ENCODE measurements at places on chromosomes 3 and 15. TPM values are rescaled to one million over a fixed set of nuclear protein-coding genes. Genes with fewer than 3 reads are reported as not detected.

The LYSMD2 gene
- total RNA-seq: 6.2 TPM

The CORO2B gene
- total RNA-seq: 12.3 TPM

The MED12L gene
- 0.28 TPM for total RNA-seq

The C3orf85 gene
- not detected for total RNA-seq

The CNTN6 gene
- under 0.01 TPM for total RNA-seq

The LRRC3B gene
- not detected for total RNA-seq

The CIAO2A gene
- total RNA-seq: 50.7 TPM

The SERF2 gene
- total RNA-seq: 1,723 TPM

The OR4F6 gene
- total RNA-seq: not detected

The LNP1 gene
- total RNA-seq: 5.9 TPM

The TLE3 gene
- total RNA-seq: 30.9 TPM

The SPSB4 gene
- total RNA-seq: not detected

The PLAAT1 gene
- not detected for total RNA-seq

The FEZF2 gene
- not detected for total RNA-seq

The NCBP2 gene
- total RNA-seq: 78.0 TPM

The GRIP2 gene
- 1.1 TPM for total RNA-seq

The GALNT15 gene
- total RNA-seq: 27.1 TPM

The ZIC1 gene
- not detected for total RNA-seq

The IMPG2 gene
- under 0.01 TPM for total RNA-seq

The FSD2 gene
- not detected for total RNA-seq

The FYTTD1 gene
- 60.9 TPM for total RNA-seq

The CFAP100 gene
- not detected for total RNA-seq

Measured in regular cardiac myocyte (primary cell).